ENCODE measurements at places on chromosomes 7 and 10. TPM values are rescaled to one million over a fixed set of nuclear protein-coding genes. Genes with fewer than 3 reads are reported as not detected.
A peak's percentile ranks its signal among the peaks of the same experiment; 100 is the strongest.

GRCh38 chr7:22350466-22351328 is 6.3 kb downstream of the RAPGEF5 start:
- H3K4me1 ChIP-seq, result no peaks in the 10 kb centered on the region
- H3K27me3 ChIP-seq, result peaks cover 29% of the 10 kb centered on the region
- no peaks in the 10 kb centered on the region for H3K36me3 ChIP-seq
- no peak overlapping the region for H3K4me3 ChIP-seq
- no peak for DNase-seq

DNA sequence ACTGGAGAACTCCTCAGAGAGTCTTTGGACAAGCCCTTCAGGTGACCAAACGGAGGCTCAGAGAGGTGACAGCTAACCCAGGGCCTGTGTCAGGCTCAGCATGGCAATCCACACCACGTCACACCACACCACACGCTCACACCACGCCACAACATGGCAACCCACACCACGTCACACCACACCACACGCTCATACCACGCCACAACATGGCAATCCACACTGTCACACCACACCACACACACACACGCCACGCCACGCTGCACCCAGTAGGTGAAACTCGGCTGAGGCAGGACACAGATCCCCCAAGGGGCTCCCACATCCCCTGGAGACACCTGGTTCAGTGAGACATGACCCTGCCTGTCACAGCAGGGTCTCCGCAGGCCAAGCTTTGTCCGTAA is 107.3 kb downstream of the PDGFA start:
- H3K27ac ChIP-seq, result no peak overlapping the region
- H3K27me3 ChIP-seq, result peaks cover 6% of the 10 kb centered on the region
- DNase-seq, result no peak
- no peak overlapping the region for H3K4me3 ChIP-seq

DNA sequence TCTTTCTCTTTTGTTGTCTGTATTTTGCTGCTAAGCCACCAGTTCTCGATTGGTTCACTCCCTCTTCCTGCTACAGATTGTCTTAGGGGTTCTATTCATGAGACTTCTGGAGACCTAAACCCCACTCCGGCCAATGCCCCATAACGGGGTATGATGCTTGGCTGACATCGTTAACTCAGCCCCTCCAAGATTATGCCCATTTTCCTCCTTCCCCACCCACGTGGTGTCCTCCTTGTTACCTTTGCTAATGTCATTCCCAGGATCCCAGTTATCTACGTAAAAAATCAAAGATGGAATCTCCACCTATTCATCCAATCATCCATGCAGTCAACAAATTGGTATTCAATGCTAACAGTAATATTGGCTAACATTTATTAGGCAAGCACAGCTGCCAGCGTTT is 228.3 kb downstream of the CAMK1D start:
- no peak overlapping the region for H3K4me3 ChIP-seq
- no peak for DNase-seq
- no peaks in the 10 kb centered on the region for H3K27me3 ChIP-seq
- peaks cover 3% of the 10 kb centered on the region for H3K36me3 ChIP-seq
- H3K27ac ChIP-seq, result no peak overlapping the region

GRCh38 chr10:173741-174140 is 38.5 kb downstream of the ZMYND11 start:
- H3K4me1 ChIP-seq, result peaks cover 7% of the 10 kb centered on the region
- peaks cover 3% of the 10 kb centered on the region for H3K36me3 ChIP-seq
- DNase-seq, result no peak
- H3K27me3 ChIP-seq, result no peaks in the 10 kb centered on the region
- H3K4me3 ChIP-seq, result no peak overlapping the region
- H3K27ac ChIP-seq, result no peak overlapping the region

DNA sequence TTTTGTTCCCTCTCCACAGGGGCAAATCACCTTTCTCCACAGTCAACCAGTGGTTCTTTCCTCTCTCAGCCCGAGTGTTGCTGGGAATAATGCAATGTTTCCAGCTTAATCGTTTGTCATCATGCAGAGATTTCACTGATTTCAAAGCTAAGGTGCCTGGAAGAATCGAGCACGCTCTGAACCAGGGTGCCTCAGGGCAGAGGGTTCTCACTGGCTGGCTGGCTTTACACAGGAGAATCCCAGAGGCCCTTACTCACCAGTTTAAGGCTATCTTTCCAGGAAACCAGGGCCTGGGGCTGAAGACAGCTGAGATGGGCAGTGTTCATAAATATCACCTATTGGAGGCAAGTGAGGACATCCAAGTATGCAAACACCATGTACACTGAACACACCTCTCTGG is 21.8 kb downstream of the PLXNA4 start:
- no peaks in the 10 kb centered on the region for H3K27me3 ChIP-seq
- no peak overlapping the region for H3K27ac ChIP-seq
- no peak for DNase-seq

GRCh38 chr10:84727398-84727797 is 399.0 kb downstream of the CCSER2 start:
- H3K27me3 ChIP-seq, result peaks cover 6% of the 10 kb centered on the region
- H3K4me1 ChIP-seq, result no peaks in the 10 kb centered on the region
- H3K4me3 ChIP-seq, result no peak overlapping the region
- no peak for DNase-seq
- no peaks in the 10 kb centered on the region for H3K36me3 ChIP-seq

GRCh38 chr10:12201543-12201942 is 5.6 kb downstream of the CDC123 start:
- peak overlapping the region; percentile 82 for H3K4me3 ChIP-seq
- peaks cover 9% of the 10 kb centered on the region for H3K36me3 ChIP-seq
- H3K4me1 ChIP-seq, result peaks cover 32% of the 10 kb centered on the region

Gene HOXA11
- total RNA-seq, result not detected

Gene OR2A7
- 6.5 TPM for total RNA-seq

All from T-helper 17 cell (primary cell).